ENCODE measurements at places on chromosomes 13 and 19. TPM values are rescaled to one million over a fixed set of nuclear protein-coding genes. Genes with fewer than 3 reads are reported as not detected.

GRCh38 chr19:11948646-11949045 lies 16.2 kb upstream of the ZNF763 start:
- no peak for DNase-seq

GRCh38 chr13:41064493-41064892 lies 3.2 kb downstream of the WBP4 start:
- no peak for DNase-seq

DNA sequence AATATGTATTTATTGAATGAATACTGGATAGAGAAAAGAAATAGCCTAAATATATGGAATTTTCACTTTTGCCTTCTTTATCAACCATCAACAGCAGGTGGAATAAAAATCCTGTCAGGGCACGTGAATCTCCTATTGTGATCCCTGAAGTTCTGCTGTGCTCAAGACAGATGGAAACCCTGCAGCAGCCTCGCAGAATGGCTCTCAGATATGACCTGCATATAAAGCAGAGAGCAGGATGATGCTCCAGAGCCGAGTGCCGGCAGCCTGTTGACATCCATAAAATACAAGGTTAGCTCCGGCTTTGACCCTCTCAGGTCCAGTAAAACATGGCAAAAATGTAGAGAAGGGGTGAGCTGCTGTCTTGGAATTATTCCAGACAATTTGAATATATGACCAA lies 659.3 kb downstream of the DIAPH3 start:
- DNase-seq, result no peak

- no peak for DNase-seq
These were observed 1015.7 kb downstream of the EFNB2 start for GRCh38 chr13:105519771-105520170.

- DNase-seq, result no peak
These were observed 1209.7 kb upstream of the PCDH9 start for GRCh38 chr13:68439817-68440216.

DNA sequence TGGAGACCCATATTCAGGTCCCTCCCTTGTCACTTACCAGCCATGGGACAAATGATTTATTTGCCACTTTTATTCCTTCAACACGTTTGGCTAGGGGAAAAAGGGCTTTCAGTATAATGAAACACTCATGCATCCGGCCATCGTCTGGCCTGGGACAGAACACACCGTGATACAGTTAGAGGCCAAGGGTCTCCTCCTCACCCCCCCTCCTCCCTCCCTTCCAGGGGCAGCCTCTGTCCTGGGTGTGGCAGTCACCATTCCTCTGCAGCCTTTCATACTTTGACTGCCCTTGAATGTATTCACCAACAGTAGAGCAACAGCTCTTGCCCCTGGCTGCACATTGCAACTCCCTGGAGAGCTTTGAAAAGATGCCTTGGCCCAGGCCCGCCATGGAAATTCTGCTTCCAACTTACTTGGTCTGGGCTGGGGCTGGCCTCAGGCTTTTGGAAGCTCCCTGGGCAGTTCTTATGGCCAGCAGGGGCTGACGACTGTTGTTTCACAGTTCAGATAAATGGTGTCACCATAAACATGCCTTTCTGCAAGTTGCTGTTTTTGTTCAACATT lies 3.0 kb downstream of the PAK4 start:
- DNase-seq, result no peak

DNA sequence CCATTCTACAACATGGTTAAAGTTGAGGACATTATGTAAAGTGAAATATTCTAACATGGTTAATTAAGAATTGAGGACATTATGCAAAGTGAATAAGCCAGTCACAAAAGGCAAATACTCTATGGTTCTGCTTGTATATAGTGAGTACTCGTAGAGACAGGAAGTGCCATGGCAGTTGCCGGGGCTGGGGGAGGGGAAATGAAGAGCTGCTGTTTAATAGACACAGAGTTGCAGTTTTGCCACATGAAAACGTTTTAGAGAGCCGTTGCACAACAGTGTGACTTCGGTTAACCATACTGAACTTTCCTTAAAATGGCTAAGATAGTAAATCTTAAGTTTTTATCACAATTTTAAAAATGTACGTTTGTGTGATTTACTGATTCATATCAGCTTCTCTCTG lies 176.9 kb downstream of the SHISA2 start:
- no peak for DNase-seq

- DNase-seq, result no peak
These were observed 452 bp upstream of the PSMD8 start for GRCh38 chr19:38373907-38374331.

- peak; percentile 73 for DNase-seq
These were observed 1.1 kb upstream of the MYBPC2 start for GRCh38 chr19:50431343-50432220.

- no peak for DNase-seq
These were observed 112.8 kb downstream of the RAB20 start for GRCh38 chr13:110448677-110449076.

DNA sequence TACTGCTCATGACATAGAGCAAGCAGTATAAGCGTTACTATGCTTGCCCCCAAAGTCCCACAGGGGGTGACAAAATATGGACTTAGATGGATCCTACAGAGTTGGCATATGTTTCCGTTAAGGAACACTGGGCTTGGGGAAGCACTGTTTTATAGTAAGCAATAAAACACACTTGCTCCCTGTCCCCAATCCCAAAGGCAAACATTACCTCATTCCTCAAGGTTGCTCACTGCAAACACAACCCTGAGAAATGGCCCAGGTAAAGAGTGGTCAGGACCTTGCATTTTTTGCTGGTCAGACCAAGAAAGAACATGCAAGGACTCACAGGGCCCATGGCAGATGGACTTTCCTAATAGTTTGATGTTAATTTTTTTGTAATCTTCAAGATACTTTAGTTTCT lies 32.3 kb downstream of the UGGT2 start:
- DNase-seq, result no peak

- no peak for DNase-seq
These were observed 27.4 kb downstream of the CEBPA start for GRCh38 chr19:33274663-33275558.

- DNase-seq, result no peak
These were observed 10.0 kb downstream of the IQCN start for GRCh38 chr19:18264137-18264854.

- DNase-seq, result no peak
These were observed 95.1 kb downstream of the RAB20 start for GRCh38 chr13:110466266-110466915.

DNA sequence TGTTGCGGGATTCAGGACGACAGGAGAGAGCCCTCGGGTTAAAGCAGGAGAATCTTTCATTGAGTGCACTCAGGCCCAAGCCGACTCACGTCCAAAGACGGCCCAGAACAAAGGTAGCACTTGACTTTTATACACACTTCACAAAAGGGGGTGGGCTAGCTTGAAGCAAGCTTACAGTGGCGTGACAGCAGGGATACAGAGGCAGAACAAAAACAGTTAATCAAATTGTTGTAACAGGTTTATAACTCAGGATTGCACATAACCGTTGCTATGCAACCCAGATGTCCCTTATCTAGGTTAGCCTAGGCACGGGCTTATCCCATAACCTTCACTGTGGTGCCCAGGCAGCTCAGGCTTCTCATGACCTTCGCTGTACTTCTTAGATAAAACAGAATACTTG lies 2.0 kb downstream of the MED25 start:
- no peak for DNase-seq

DNA sequence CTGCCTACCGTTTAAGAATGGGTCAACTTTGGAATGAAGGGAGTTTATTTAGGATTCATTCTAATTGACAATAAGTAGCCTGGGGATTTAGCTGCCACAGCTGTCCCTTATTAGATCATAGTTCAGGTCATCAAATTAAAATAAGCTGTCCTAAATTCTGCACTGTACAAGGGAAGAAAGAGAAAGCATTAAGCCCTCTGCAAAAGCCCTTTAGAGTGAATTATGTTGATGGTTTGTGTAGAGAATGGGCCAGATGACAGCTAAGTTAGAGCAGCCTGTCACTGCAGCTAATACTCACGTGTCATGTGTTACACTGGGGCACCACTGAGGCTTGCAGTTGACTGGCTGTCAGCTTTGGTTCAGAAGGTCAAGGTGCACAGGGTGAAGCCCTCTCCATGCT lies 737.1 kb upstream of the SLC10A2 start:
- DNase-seq, result no peak

GRCh38 chr19:41194157-41194552 lies 1.1 kb downstream of the CYP2S1 start:
- DNase-seq, result no peak

DNA sequence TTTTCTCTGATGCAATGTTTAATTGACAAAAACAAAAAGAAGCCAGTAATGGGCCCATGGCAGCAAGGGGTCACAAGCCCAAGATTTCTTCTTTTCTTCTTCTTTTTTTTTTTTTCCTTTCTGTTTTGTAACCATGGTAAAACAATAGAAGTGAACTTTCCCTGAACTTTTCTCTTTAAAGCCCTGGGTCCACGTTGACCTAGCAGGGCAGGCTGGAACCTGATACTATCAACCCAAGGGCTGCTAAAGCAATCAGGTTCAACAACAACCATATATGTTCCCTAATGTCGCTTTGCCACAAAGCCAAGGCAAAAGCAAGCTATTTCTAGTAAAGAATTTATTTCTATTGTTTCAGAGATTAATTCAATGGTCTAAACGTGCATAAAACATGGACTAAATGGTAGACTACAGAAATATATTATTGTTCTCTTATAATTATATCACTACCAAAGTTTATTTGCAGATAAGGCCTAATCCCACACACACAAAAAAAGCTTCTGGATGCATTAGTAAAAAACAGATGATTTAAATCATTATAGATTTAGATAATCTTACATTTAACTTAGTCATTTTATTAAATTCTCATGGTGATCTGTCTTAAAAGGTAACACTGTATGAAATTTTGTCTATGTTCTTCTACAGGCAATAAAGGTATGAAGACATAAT lies 153.9 kb downstream of the DACH1 start:
- DNase-seq, result no peak

GRCh38 chr13:24097667-24098066 lies 62.9 kb upstream of the SPATA13 start:
- no peak for DNase-seq

DNA sequence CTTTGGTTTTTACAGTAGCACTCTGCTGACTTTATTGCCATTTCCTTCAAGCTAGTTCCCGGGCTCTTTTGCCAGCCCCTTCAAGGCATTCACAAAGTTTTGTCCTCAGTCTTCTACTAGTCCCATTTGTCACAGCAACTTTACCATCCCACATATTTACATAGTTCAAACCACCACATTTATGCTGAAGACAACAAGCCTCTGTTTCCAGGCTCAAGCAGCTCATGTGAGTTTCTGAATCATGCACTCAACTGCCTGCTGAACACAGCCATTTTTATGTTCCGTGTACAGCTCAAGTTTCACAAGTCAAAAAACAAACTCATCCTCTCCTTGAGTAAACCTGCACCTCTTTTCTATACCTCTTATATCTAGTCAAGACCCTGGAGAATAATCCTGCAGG lies 977.0 kb upstream of the SLC10A2 start:
- no peak for DNase-seq

GRCh38 chr19:810883-811489 lies 10.8 kb downstream of the PLPPR3 start:
- no peak for DNase-seq

GRCh38 chr13:51981355-51981754 lies 29.9 kb downstream of the ATP7B start:
- no peak for DNase-seq

- DNase-seq, result peak; percentile 81
These were observed 113.3 kb upstream of the KL start for GRCh38 chr13:32902874-32903273.

- no peak for DNase-seq
These were observed 45.1 kb downstream of the DCLK1 start for GRCh38 chr13:36086117-36086516.

DNA sequence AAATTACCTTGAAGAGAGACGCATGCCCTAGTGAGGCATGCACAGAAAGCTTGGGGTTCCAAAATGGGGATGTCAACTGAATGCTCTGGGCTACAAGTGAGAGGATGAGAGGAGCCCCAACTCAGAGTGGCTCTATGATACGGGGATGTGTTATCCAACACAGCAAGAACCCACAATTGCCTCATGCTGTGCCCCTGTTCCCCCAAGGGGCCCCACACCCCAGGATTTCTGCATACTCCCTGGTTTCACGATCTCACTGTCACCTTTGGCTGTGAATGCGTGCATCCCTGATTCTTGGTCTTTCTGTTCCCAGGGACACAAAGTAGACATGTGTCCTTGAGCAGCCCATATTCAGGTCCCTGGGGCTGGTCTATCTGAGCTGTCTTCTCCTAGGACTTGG lies 29.3 kb downstream of the WDR88 start:
- DNase-seq, result no peak

GRCh38 chr19:19566306-19566705 lies 28.2 kb downstream of the CILP2 start:
- no peak for DNase-seq

Gene ZNF829
- total RNA-seq, result 3.8 TPM

Gene RFPL4A
- not detected for total RNA-seq

Gene GSX1
- not detected for total RNA-seq

Gene KASH5
- total RNA-seq, result not detected

Gene LILRB1
- 0.49 TPM for total RNA-seq

Gene MEIOSIN
- total RNA-seq, result not detected

Gene PBX4
- total RNA-seq, result 5.0 TPM

Gene BEST2
- 0.99 TPM for total RNA-seq

Gene IGFL3
- total RNA-seq, result 5.9 TPM

Gene TMPRSS9
- 0.20 TPM for total RNA-seq

Gene A1BG
- 5.1 TPM for total RNA-seq

Gene RAB4B
- 5.3 TPM for total RNA-seq

All from skin of body (tissue), 3 donors.